SJSA1 (cell line): ENCODE measurements at places on chromosomes 2 and 18.

GRCh38 chr18:78986018-78986481, 6.4 kb downstream of the SALL3 start:
- no peak for DNase-seq

GRCh38 chr2:14536976-14537375, 95.5 kb upstream of the LRATD1 start:
- DNase-seq, result no peak

GRCh38 chr2:240425697-240426096, 9.8 kb upstream of the GPC1 start:
- no peak for DNase-seq

GRCh38 chr2:126359494-126359893, 296.5 kb upstream of the GYPC start:
- DNase-seq, result no peak

DNA sequence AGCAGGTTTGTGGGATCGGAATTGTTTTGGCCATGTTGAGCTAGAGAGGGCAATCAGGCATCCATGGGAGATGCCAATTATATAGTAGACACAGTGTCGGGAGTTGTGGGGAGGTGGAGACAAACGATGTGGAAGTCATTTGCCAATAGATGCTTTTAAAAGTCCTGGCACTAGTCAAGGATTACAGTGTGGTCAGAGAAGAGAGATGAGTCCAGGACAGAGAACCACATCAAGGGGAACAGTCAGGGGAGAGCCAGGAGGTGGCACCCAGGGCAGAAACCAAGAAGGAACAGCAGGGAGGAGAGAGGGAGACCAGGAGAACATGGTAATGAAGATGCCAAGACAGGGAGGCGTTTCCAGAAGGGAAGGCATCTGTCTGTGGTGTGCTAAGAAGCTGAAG, 81.2 kb downstream of the ARL4C start:
- DNase-seq, result no peak
